ENCODE measurements at places on chromosomes 4 and X.

DNA sequence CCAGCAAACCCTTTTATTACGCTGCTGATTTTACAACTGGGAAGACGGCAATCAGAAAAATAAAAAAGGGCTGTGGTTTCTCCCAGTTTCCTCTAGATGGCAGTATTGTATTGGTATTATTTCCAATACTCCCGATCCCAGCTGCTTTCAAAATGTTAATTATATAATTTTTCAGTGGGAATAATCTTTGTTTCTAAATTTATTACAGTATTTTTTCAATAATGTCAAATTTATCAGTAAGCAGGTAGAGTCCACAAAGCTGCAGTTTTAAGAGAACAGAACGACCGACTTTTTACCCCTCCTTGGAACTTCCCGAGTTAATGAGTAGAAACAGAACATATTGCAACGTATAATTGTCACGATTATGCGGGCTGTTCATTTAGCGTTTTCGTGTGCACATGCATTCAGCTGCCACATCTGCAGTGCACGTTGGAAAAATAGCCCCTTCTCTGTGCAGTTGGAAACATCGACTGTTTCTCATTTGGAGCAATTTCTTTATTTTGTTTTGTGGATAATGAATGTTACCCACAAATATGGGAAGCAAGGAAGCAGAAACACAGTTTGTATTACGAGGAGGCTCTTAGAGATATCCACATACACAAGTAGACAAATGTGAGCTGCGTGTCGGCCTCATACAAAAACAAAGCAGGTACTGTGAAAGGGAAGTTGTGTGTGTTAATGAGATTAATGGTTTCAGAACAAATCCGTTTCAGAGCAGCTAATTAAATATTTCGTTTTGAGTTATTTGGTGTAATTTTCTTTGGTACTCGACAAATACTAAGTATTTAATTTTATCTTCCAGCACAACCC lies 188.0 kb downstream of the STIM2 start:
- no peak for DNase-seq

DNA sequence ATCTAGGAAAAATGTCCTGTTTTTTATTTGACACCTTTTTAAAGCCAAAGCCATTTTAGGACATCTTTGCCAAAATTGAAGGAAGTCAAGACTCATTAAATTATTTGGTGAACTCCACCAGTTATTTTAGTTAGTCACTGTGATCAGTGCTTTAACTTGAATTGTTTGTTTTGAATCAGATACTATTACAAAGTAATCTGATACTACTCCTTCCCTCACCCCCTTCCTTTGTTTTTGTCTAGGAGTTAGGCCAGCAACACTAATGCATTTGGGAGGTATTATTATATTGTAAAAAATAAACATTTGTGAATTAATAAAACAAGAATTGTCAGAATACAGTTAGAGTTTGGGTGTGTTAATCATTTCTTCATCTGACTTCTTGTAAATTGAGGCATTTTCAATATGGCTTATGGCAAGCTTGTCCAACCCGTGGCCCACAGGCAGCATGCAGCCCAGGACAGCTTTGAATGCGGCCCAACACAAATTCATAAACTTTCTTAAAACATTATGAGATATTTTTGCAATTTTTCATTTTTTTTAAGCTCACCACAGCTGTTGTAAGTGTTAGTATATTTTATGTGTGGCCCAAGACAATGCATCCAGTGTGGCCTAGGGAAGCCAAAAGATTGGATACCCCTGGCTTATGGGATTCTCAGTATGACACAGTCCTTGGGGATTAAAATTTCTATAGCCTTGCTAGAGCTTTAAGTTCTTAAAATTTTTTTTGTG lies 182.2 kb downstream of the BMPR1B start:
- no peak for DNase-seq

GRCh38 chr4:95548738-95549245 lies at the start of gene UNC5C:
Gene UNC5C, minus strand, starts transcription at chr4:95548973.
- DNase-seq = no peak

DNA sequence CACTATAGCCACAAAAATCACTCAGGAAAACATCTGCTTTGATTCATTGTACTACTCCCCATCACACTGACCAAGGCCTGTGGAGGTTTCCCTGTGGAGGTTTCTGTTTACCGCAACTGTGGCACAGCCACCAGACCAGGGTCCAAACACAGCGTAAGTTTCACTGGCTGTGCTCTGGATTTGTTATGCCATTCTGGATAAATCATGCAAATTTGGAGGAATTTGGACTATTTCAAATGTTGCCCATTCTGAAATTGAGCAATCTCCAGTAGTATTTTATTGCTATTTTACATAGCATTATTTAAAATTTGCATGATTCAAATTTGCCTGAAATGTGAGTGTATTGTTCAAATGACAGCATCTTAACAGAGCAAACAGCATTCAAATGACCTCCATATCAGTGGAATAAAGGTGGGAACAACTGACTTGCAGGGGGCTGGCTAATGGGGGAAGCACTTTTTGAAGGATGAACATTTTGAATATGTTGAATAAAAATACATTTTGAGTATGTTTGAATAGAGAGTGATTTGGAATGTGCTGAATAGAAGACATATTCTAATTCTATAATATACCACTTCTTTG lies 66.1 kb upstream of the ACSL1 start:
- DNase-seq = no peak

GRCh38 chr4:95122001-95122400 lies 364.2 kb downstream of the BMPR1B start:
- no peak for DNase-seq

DNA sequence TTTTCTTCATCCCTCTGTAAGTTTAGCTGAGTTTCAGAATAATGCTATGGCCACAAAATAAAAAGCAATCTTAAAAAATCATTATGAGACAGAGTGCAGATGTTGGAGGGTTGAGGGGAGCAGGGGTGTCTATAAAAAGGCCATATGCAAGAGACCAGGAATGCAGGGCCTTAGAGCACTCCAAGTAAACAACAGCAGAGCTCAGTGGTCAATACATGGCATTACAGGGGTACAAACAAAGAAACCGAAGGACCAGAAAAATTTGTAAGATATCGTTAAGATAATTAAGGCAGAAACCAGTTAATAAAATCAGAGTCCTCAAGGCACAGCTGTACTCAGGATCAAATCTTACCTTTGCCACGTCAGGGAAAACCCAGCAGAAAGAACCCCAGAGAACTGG lies 28.4 kb upstream of the NDST3 start:
- DNase-seq = no peak

DNA sequence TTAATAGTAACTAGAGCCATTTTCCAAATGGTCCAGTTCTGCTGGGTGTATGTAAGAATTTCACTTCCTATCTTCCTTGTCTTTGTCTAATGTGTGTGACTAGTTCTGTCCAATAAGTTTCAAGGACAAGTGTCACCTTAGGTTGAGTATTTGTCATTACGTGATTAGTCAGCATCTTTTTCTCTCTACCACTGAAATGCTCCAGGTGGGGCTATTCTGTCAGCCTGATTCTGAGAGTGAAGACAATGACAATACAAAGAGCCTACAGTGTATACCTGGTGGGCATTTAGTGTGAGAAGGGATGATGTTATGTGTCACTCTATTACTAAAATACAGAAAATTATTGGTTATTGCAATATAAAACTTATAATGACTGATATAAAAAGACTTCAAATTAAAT lies 876.3 kb downstream of the C4orf33 start:
- DNase-seq = no peak

All from T follicular helper cell (primary cell).